ENCODE measurements at places on chromosomes 3 and 15.

GRCh38 chr15:73052653-73053397 is 562 bp downstream of the NEO1 start:
- peak; percentile 35 for DNase-seq

DNA sequence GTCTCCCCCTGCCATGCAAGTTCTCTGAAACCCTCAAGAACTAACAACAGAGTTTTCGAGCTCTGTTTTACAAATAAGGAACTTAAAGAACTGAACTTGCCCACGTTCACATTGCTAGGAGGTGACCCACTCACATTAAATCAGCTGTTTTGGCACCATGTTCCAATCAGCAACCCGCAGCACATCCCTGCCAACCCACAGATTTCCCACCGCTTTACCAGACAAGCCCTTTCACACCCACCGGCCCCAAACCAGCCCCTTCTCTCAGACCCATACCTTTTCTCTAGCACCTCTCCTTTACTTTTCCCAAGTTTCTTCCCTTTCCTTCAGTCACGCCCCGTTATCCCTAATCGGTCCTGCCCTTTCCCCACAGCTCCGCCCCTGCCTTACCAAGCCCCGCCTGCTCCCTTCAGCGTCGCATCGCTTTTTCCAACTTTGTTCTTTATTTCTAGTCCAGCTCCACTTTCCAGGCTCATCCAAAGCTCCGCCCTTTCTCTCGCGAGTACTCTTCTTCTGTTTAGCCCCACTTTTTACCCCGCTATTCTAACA is 804 bp upstream of the BRPF1 start:
- DNase-seq = peak; percentile 93

DNA sequence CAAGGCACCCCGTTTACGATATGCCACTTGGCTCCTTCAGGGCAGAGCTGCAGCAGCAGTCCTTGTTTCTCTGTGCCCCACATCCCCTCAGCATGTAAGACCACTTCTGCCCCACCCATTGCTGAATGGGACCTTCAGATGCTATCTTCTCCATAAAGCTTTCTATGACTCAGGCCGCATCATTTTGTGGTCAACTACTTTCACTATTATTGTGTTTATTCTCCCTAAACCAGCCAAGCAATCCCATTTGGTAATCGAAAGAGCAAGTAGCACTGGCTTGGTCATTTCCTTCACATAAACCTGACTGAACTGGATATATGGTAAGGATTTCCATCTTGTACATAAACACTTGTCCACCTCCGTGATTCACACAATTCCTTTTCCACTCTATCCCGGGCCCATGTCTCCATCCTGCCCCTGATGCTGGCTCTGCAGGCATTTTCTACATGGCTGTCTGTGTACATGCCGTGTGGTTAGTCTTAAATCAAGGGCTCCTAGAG is 25.7 kb downstream of the LIPC start:
- DNase-seq = peak; percentile 39

GRCh38 chr3:13116426-13116825 is 43.2 kb upstream of the IQSEC1 start:
- no peak for DNase-seq

DNA sequence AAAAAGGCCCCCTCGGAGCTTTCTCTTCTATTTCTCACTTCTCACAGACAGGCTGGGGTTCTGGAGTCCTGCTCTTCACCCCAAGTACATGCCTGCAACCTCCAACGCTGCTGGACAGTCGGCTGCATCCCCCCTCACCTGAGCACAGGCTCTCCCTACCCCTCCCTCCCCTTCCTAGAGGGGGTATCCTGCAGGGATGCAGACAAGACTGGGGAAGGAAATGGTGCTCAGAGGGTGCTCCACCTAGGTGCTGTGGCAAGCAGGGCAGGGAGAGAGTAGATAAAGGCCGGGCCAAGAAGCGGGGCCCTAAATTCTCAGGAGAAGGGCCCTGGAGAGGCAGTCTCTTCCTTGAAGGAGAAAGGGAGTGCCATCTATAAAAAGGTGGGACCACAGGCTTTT is 7.0 kb upstream of the STRA6 start:
- DNase-seq = no peak

GRCh38 chr3:23537101-23537551 is 268.6 kb upstream of the UBE2E1 start:
- no peak for DNase-seq

GRCh38 chr15:80695911-80696661 is 976 bp downstream of the ABHD17C start:
- peak; percentile 64 for DNase-seq

DNA sequence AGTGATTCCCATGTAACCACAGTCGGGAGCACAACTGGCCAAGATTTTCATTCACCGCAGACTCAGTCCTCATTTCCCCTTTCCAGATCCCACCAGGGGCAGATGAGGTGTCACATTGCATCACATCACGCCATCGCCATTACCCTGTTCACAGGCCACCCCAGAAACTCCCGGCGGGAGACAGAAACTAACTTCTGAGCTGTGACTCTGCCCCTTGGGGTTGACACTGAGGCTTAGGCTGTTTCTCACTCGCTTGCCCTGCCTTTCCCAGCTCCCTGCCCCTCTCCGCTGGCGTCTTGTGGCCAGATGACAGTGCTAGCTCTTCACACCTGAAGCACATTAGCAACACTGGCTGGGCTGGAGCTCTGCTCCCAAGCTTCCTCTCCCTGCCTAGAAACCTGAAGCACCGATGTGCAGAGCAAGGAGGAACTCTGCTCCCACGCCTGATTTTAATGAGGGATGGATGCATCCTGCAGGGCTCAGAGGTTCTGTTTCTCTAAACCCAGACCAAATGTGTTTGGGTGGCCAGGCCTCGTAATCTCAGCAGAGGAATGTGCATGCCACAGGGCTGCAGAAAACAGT is 88.8 kb upstream of the CTDSPL start:
- DNase-seq = no peak

DNA sequence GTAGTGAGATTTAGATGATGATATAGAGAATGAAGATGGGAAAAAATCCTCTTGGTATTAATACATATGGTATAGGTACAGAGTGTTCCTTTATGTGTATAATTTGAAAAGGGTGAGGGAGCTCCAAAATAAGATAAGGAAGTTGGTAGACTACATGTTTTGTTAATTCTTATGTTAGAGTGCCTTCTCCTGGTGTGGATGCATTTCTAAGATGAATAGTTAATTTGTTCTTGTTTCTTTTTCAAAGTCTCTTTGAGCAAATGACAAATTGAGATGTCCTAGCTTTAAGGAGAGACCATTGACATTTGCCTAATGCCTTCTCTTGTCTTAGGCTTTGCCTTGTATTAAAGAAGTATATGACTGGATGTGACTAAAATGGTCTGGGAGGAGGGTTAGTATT is 34.1 kb downstream of the AKAP13 start:
- peak; percentile 78 for DNase-seq

Data from common myeloid progenitor, CD34-positive (primary cell).